ENCODE measurements at places on chromosomes 6 and 20. TPM values are rescaled to one million over a fixed set of nuclear protein-coding genes. Genes with fewer than 3 reads are reported as not detected.

- DNase-seq: no peak
Measured at GRCh38 chr6:139649732-139650131, 275.3 kb upstream of the CITED2 start.

- DNase-seq: no peak
Measured at GRCh38 chr6:137016356-137016755, 28.4 kb downstream of the IL20RA start.

DNA sequence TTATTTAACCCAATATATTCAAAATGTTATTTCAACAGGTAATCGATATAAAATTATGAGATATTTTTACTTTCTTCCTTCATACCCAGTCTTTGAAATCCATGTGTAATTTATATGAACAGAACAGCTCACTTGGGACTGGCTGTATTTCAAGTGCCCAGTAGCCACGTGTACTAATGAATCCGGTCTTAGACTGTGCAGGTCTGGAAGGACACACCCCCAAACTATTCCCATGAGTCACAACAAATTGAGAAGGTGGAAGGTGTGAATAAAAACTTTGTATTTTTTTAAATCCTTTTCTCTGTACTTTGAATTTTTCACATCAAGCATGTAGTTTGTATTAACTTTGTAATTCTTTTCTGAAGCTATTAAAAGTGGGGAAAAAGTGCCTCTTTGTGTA is 2.8 kb downstream of the UNC5CL start:
- no peak for DNase-seq

DNA sequence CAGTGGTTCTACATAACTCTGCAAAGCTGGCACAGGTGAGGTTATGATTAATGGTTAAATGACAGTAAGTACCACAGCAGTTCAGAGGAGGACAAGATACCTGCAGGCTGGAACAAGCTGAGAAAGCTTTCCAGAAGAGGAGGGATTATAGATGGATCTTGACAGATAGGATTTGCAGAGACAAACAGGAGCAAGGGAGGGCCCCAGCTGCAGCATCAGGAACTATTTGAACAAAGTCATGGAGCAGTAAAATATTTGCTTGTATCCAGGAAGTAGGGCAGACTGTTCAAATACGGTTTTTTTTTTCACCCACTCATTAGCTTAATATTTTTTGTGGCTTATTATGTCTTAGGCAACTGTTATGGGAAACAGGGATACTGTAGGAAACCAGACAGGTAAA is 144.4 kb upstream of the MAN1A1 start:
- no peak for DNase-seq

GRCh38 chr20:44172572-44172950 is 14.4 kb downstream of the JPH2 start:
- no peak for DNase-seq

GRCh38 chr20:23587631-23588030 is 18.1 kb downstream of the CST9 start:
- DNase-seq: no peak

- no peak for DNase-seq
Measured at GRCh38 chr6:107202876-107203468, 87.7 kb upstream of the BEND3 start.

DNA sequence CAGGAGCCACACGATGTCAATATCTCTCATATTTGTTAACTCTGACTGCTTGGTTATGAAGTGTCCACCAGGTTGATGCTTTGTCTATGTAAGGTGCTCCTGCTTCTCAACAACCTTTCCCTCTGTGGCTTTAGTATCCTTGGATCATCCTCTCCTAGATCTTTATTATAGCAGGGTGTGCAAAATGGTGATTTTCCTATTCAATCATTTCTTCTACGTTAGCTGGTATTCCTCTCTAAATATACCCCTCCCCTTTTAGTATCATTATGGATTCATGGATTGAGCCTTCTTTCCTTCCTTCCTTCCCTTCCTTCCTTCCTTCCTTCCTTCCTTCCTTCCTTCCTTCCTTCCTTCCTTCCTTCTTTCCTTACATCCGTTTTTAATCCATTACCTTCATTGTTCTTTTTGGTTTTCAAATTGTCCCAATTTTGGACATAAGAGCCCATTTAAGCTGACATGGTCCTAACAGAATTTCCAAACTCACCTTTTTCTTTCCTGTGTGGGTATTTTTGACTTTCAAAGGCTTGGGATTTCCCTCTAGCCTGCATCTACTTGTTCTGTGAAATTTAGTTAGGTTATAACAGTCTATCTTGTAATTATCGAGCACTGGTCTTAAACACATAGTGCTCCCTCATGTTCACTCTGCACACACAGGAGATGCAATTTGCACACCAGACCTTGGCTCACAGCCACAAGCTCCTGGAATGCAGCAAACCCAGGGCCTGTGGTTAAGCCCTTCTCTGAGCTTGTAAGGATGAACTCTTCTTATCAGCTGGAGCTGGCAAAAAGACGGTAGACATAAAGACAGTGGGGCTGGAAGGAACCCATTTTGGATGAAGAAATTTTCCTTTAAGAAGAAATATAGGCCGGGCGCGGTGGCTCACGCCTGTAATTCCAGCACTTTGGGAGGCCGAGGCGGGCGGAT is 109.9 kb downstream of the SLC24A3 start:
- no peak for DNase-seq

DNA sequence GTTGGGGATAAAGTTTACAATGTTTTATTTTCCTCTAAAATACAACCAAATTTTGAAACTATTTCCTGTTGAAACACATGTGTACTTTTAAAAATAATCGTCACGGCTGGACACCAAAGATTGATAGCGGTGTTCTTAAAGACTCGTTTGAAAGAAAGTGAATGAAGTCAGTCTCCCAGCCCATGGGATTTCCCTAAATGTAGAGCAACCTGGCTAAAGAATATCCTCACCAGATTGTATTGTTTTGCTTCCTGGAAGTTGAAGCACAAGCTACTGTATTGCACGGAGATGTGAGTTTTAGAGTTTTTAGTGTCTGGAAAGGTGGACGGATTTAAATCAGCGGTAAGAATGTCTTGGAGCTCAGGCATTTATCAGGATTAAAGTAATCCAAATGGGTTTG is 189.5 kb downstream of the THBS2 start:
- no peak for DNase-seq

DNA sequence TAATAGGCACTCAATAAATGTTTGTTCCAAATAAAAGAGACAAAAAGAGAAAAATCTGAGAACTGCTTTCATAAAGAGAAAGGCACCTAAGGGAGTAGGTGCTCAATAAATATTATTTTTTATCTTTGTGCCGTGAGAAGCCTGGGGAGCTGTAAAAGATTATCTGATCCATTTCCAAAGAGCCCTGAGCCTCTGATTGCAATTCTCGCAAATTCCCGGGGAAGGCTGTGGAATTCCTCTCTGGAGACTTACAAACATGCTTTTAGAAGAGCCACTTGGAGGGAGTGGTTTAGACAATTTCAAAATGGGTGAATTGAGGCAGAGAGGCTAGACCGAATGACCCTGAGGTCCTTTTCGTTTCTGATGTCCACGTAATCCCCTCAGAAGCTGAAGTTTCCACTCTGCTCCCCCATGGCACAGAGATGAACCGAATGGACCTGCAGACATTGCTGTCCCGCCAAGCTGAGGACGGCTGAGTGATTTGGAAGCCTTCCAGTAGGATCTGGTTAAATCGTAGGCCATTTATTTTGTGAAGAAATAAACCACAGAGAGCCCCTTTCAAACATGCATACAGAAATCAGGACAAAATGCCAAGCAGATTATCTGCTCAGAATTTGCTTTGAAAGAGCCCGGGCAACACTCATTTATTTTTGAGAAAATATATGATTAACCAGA is 77.8 kb downstream of the PKHD1 start:
- DNase-seq: no peak

- no peak for DNase-seq
Measured at GRCh38 chr20:33785503-33785902, 25.6 kb upstream of the CHMP4B start.

DNA sequence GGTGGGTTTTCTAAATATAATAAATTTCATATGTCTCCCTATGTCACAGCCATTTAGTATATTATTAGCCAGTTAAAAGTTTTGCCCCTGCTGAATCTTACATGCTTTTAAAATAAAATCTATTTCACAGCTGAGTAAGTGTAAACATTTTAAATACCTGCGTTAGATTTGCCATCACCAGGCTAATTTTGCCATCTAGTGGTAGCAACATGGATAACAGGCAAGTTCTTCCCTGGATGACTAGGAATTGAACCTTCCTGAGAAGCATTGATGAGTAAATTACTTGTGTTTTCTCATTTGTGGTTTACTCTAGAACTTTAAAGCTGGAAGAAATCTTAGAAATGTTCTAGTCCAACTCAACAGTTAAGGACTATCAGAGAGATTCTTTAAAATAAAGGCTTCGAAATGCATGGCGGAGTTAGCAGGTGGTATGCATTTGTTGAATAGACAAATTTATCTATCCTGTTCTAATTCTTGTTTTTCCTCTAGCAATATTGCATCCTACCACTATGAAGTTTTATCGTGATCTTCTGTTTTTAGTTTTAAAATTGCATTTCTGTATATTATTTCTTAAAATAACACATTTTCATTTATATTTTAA is 2.6 kb downstream of the PRSS35 start:
- DNase-seq: peak; percentile 45

GRCh38 chr20:24317224-24317623 is 152.2 kb upstream of the SYNDIG1 start:
- DNase-seq: no peak

- DNase-seq: peak; percentile 74
Measured at GRCh38 chr6:22828179-22829062, 259.1 kb downstream of the HDGFL1 start.

DNA sequence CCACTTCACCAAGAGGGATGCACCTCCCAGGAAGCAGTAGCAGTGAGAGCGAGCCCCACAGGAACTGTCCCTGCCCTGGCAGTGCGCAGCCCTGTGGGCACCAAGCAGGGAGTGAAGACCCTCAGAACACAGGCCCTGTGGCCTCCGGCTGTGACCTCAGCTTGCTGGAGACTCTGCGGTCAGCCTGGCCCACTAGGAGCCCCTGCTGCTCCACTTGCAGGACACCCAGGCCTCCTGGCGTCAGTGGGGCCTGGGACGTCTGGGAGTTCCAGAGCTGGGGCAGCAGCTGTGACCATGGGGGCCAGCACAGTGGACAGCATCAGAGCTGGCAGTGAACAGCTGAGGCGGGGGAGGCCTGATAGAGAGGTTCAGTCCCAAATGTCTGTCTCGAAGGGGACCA is 28.3 kb downstream of the PXDC1 start:
- DNase-seq: no peak

- no peak for DNase-seq
Measured at GRCh38 chr6:169833258-169833794, 81.9 kb downstream of the ERMARD start.

DNA sequence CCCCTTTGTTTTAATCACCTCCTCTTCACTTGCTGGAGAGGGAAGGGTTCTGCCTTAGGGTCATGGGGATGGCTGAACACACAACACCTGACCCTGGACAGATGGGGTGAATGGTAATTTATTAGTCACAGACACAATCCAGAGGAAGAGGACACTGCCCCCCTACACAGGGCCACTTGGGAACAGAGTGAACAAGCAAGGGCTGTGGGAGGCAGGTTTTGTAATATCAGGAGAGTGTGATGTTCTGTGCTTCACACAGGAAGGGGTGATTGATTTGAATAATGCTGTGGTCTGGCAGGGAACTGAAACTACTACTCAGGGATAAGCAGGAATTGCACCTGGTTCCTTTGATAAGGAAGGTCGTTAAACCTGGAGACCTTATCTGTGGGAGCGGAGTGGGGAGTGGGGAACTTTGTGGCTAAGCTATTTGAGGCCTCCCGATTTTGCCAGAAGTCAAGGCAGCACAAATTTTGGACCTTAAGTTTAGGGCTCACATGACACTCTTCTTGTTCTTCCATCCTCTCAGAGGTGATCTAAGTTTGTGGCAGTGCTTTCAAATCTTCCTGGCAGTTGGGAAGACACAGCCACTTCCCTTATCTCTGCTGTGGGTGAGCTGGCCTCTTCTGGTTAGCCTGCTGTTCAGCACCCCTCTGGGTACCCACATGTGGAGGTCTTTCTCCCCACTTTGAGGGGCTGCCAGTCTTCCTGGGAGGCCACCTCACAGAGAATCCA is 77.8 kb downstream of the CD164 start:
- no peak for DNase-seq

DNA sequence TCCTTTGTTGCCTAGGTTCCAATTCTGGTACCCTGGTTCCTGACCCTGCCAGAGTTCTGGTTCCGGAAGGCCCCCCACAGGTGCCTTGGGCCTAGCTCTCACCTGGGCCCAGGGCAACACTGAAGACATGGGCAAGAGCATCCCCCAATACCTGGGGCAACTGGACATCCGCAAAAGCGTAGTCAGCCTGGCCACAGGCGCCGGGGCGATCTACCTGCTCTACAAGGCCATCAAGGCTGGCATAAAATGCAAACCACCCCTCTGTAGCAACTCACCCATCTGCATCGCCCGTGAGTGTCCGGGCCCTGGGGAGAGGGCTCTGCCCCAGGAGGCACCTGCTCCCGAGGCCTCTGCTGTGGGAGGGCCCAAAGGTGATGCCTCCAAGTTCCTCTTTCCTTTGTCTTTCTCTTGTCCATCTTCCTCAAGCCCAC is at the start of gene ARMC12:
Gene ARMC12, plus strand, starts transcription at position 51 of the 431 bp plus-strand sequence. Its CDS starts 77 bp downstream, at position 128.
- no peak for DNase-seq

GRCh38 chr6:150332939-150333584 is 35.8 kb upstream of the IYD start:
- no peak for DNase-seq

DNA sequence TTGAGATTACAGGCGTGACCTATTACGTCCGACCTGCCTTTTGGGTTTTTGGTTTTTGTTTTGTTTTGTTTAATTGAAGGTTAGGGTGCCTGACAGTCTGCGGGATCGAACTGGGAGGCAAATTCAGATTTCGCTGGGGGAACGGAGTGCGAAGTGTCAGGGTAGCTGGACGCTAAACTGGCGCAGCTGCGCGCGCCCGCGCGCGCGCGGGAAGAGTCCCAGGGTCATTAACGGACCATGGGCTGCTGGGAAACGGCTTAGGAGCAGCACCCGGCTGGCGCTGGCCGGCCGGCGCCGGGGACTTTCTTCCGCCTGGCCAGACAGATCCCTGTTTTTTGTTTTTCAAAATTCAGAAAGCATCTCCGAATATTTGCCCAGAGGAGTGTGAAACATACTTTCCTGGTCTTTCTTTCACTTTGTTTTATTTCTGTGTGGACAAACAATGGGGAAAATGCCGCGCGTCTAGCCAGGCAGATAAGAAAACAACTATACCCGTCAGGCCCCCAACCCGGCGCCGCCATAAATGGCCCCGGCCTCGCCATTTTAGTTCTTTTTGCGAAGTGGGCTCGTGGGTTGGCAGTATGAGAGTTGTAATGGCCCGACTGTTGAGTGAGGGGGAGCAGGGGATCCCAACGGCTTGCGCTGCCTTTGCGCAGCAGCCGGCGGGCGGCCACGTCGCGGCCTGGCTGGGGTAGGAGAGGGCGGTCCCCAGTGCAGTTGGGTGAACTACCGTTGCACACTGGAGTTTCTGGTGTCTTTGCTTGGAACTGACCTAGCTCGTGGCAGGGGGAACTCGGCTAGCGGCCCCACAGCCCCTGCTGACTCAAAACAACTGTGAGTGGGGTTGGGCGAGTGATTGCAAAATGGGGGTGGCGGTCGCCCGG is 7.1 kb downstream of the HSPA1B start:
- DNase-seq: peak; percentile 90

SNAP25 gene
- 3.9 TPM for total RNA-seq

ADGB gene
- total RNA-seq: not detected

PPP1R16B gene
- 0.03 TPM for total RNA-seq

GGTLC1 gene
- total RNA-seq: not detected

CCN5 gene
- total RNA-seq: not detected

OPRM1 gene
- not detected for total RNA-seq

RHAG gene
- total RNA-seq: not detected
